MCF 10A (cell line): ENCODE measurements at places on chromosomes 1 and 21. TPM values are rescaled to one million over a fixed set of nuclear protein-coding genes. Genes with fewer than 3 reads are reported as not detected.

- no peak for DNase-seq
Observed at GRCh38 chr1:47669081-47669585, 231.3 kb downstream of the FOXD2 start.

Gene CLEC20A
- not detected in 2 replicates for total RNA-seq

Gene HAPLN2
- total RNA-seq: not detected in 2 replicates

- DNase-seq: peak; percentile 93
Observed at GRCh38 chr1:54253480-54253879, 53.5 kb downstream of the MRPL37 start.

Gene SLC6A17
- 0.20 TPM in 1 of 2 replicates, not detected in the other for total RNA-seq

Gene C1orf167
- total RNA-seq: not detected in 2 replicates

DNA sequence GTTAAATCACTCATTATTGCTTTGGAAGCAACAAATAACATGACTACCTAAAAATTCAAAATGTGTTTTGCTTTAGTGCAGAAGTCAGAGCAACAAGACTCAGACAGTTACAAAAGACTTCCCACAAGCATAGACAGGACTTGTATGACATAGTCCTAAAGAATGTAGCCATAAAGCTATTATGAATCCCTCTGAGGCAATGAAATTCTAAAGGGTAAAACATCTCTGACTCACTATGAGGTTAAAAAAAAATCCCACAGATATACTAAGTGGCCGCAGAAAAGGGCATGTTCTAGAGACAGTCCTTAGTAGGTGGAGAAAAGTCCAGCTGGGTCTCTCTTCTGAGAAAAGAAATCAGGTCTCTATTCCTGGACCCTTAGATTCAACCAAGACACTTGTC is 4.9 kb downstream of the PRKAB2 start:
- DNase-seq: peak; percentile 93

GRCh38 chr1:72540674-72541073 is 258.3 kb upstream of the NEGR1 start:
- DNase-seq: no peak

Gene IFNLR1
- 0.12 and 0.19 TPM in 2 replicates for total RNA-seq

Gene NPPB
- not detected in 2 replicates for total RNA-seq

GRCh38 chr1:62746086-62746808 is 37.7 kb upstream of the ATG4C start:
- peak; percentile 58 for DNase-seq

GRCh38 chr1:209882942-209883340 is 55.1 kb upstream of the SYT14 start:
- DNase-seq: no peak

DNA sequence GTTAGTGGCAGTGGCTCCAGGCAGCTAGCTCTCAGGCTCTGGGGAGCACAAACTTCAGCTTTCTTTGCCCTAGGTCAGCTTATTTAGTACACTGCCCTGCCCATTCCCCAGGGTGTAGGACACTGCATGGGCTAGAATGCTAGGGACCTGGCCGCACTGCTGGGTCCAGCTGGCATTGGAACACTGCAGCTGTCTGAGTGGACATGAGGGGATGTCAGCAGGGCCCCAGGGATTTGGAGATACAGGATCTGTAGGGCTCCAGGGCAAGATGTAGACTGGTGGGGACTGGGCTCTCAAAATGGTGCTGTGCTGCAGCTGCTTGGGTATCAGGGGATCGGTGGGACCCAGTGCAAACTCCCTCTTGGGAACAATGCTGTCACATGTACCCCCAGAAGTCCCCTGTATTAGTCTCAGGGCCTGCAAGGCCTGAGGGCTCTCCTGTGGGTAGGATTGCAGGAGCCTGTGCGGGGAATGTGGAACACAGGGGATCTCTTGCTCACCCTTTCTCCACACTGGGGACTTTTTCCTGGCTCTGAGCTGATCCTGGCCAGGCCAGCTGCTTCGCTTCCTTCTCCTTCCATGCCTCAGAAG is 25.2 kb upstream of the TTC22 start:
- DNase-seq: no peak

DNA sequence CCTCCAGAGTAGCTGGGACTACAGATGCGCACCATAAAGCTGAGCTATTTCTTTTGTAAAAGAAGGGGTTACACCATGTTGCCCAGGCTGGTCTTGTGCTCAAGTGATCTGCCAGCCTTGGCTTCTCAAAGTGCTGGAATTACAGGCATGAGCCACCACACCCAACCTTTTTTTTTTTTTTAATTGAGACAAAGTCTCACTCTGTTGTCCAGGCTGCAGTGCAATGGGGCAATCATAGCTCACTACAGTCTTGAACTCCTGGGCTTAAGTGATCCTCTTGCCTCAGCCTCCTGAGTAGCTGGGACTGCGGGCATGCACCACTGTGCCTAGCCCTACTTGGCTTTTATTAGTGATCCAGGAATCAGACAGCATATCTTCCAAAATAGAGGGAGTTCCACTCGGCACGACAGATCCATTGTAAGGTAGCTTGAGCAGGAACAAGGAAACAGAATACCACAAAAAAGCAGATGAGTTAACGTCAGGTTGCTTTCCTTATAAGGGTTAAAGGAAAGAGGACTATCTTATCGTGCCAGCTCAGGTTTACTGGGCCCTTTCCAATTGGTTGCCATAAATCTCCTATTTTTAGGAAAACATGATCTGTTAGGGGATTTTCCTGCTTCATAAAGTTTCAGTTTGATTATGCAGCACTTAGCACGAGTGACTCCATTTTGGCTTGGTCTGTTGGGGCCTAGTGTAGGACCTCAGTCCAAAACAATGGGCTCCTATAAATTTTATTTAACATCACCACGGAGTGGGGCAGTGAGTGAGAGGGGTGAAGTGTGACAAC is 45.2 kb downstream of the NENF start:
- no peak for DNase-seq

DNA sequence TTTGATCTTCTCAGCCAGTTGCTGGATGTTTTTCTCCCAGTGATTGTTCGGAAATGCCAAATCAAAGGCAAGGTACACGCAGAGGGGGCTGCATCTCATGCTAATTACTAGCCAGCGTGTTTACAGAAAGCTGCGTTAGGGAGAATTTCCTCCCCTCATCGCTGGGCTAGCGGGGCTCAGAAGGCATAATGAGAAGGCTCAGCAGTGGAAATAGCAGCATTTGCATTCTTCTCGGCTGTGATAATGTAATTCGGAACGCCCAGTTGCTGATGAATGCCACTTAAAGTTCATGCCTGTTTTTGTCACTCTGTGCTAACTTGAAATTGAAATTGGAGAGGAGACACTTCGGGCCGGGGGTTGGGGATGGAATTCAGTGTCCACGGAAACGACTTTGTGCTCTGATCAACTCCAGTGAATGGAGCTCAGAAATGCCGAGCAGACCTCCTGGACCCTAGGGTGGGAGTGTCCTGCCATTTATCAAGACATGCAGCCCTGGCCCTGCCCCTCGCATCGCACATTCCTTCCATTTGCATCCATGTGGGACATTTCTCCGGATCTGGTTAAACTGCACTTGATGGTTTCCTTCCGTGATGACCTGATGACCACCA is 313.4 kb upstream of the C1orf174 start:
- DNase-seq: no peak

- peak; percentile 79 for DNase-seq
Observed at GRCh38 chr1:15918962-15919715, 56.8 kb downstream of the ZBTB17 start.

Gene C1orf87
- not detected in 2 replicates for total RNA-seq

Gene MYBPH
- total RNA-seq: not detected in 2 replicates

Gene CD247
- not detected in 2 replicates for total RNA-seq

- DNase-seq: peak; percentile 6
Observed at GRCh38 chr1:86621286-86621685, 74.4 kb downstream of the CLCA4 start.

Gene HIVEP3
- total RNA-seq: 0.61 and 1.2 TPM in 2 replicates

- DNase-seq: no peak
Observed at GRCh38 chr1:221172841-221173240, 293.6 kb downstream of the HLX start.

DNA sequence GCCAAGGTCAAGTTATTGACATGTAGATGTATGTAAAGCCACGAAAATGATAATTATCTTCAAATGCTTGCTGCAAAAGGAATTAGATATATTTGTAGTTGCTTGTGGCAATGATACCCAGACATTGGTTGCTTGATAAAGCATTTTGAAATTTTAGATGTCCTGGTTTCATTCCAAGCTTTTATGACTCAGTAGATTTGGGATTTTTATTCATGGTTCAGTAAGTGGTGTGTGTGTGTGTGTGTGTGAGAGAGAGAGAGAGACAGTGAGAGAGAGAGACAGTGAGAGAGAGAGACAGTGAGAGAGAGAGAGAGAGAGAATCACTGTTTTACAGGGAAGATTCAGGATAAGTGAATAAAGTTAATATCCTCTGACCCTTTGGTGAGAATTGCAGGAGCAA is 498.2 kb upstream of the C1orf87 start:
- DNase-seq: peak; percentile 48

- no peak for DNase-seq
Observed at GRCh38 chr1:20112279-20113000, 6.9 kb downstream of the PLA2G2D start.

DNA sequence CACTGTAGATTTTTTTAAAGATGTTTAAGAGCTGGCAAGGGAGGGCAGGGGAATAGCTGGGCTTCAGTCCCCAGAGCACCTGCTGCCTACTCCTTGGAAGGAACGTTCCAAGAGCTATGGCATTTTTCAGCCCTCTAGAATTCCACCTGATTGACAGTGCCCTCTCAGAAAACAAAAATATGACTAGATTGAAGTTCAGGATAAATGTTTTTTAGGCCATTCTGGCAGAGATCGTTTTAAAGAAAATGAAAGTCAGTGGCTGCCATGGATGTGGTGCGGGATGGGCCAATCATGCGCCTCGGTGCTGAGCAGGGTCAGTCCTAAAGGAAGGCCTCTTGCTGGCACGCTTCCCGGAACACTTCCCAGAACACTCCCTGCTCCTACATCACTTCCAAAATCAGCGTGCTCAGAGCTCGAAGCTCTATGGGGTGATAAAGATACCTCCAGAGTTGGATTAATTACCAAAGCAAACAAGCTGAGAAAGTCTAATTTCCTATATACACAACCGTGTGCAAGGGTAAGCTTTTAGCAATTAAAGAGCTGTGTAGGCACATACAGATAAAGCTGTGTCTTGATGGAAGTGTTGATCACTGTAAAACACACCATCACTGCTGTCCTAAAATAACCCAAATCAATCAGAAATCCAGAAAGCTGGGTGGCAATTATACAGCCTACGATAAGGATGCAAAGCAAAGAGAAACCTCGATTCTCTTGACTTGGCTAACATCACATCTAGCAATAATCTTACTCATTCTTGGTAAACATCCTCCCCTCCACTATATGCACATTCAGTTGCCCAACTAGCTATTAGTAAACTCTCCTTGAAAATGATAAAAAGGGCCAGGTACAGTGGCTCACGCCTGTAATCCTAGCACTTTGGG is 34.6 kb downstream of the TGFBR3 start:
- peak; percentile 91 for DNase-seq

GRCh38 chr1:162916821-162917613 is 56.0 kb upstream of the CCDC190 start:
- DNase-seq: no peak

DNA sequence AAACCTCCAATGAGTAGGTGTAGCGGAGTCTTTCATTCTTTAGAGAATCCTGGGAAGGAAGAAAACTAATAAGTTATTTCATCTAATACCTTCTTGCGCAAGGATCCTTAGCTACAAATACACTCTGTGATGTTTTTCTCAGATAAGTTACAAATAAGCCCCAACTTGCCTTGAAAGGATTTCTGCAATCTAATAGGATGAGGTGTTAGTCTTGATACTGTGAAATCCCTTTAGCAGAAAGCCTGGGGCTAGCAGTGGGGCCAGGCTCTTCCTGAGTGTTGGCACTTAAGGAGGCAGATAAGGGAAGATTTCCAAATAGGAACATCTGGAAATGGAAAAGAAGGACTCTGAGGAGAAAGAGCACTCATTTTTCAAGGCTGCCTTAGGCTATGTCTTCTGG is 168.0 kb upstream of the DAB1 start:
- DNase-seq: no peak

GRCh38 chr1:153565529-153566374 is at the start of gene S100A2:
S100A2 (minus strand) TSS chr1:153565844; CDS start chr1:153563877, 1,967 bp downstream.
- DNase-seq: peak; percentile 99

DNA sequence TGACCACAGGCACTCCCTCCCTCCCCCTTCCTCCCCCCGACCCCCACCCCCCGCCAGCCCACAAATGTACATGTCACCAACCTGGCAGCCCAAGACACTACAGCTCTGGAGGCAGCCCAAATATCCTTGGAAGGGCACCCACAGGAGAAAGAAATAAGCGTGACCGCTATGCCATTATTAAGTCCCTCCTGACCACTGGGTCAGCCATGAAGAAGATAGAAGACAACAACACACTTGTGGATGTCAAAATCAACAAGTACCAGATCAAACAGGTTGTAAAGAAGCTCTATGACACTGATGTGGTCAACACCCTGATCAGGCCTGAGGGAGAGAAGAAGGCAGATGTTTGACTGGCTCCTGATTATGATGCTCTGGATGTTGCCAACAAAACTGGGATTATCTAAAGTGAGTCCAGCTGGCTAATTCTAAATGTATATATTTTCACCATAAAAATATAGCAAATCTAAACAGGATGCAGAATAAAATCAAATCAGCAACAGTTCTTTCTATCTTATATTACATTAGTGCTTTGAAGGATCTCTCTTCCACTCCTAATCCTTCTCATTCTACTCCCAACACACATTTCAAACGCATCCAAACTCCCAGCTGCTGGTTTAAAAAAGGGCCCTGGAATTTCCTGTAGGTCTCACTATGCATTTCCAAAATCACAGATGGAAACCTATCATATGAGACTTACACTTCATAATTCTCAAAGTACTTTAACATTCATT is 77.4 kb upstream of the SLFNL1 start:
- no peak for DNase-seq

DNA sequence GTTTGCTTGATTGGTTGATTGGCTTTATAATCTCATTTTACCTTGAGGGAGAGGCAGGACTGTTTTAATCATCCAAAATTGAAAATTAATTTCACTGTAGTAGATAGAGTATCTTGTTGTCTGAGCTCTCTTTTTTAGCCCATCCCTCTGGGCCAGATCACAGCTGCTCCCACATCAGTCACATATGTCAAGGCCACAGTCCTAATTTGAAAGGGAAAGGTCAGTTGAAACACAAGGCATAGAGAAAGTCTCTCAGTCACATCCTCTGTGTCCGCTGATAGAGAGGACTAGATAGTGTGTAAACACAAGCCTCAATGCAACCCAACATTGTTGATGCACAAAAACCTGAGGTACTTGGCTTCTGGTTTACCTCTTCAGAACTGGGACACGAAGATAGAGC is 6.8 kb downstream of the C1orf74 start:
- no peak for DNase-seq

DNA sequence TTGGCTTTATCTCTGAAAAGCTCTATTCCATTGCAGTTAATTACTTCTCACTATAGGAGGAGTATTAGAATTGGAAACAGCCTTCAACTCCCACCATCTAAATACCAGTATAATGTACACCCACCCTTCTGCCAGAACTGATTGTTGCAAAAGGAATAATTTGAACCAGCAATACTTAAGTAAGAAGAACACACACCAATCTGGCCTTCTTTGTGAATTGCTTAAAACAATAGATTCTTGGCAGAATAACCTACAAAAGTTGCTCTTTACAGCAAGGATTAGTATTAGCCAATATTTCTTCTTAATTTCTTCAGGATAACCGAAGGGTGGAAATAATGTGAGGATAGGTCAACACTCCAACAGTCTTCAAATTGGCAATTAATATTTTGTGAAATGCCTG is 54.9 kb upstream of the ADAMTS5 start:
- DNase-seq: no peak

Gene LCE3D
- 0.75 TPM in 1 of 2 replicates, not detected in the other for total RNA-seq
